ENCODE measurements at places on chromosomes 12 and 14. TPM values are rescaled to one million over a fixed set of nuclear protein-coding genes. Genes with fewer than 3 reads are reported as not detected.

DNA sequence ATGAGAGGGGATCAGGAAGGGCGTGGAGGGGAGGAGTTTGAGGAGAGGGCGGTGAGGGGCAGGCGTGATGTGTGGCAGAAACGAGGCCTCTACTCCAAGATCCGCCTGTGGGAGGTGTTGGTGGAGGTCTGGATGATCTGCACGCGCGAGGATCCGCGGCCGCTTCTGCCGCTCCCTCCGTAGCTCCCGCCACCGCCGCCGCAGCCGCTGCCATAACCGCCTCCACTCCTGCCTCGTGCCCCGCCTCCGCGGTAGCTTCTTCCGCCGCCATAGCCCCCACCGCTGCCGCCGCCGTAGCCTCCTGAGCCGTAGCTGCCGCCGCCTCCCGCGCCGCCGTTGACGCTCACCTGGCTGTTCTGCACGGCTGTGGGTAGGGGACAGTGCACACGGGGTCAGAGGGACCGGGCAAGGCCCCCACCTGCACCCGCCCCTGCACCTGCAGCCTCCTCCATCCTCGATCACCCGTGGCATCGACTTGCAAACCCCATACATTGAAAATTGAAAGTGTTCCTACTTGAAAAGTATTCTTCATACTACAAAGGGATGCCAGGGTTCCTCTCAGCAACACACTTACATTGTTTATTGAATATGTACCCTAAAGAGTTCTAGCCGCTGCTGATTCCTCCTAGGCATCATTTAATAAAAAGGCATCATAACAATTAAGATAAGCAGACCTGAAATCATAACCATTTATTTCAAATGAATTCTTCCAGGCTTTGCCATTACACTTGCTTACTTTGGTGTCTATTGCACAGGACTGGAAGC lies 11.1 kb upstream of the KRT1 start:
- peaks cover 26% of the 10 kb centered on the region for H3K4me1 ChIP-seq
- peak overlapping the region; percentile 50 for H3K4me3 ChIP-seq
- no peaks in the 10 kb centered on the region for H3K36me3 ChIP-seq
- H3K27me3 ChIP-seq = peaks cover 95% of the 10 kb centered on the region

GRCh38 chr14:23153851-23154796 lies 29.3 kb downstream of the SLC7A8 start:
- peaks cover 48% of the 10 kb centered on the region for H3K27me3 ChIP-seq
- H3K36me3 ChIP-seq = no peaks in the 10 kb centered on the region
- peak; percentile 47 for DNase-seq
- H3K27ac ChIP-seq = no peak overlapping the region
- no peaks in the 10 kb centered on the region for H3K4me1 ChIP-seq

GRCh38 chr14:52370406-52370935 lies 56.4 kb downstream of the PTGER2 start:
- peaks cover 6% of the 10 kb centered on the region for H3K27me3 ChIP-seq
- DNase-seq = no peak
- no peaks in the 10 kb centered on the region for H3K4me1 ChIP-seq
- H3K36me3 ChIP-seq = no peaks in the 10 kb centered on the region
- H3K4me3 ChIP-seq = no peak overlapping the region
- H3K27ac ChIP-seq = no peak overlapping the region

CLEC4C gene
- not detected for total RNA-seq

RAD51AP1 gene
- total RNA-seq = 42.8 TPM

DNA sequence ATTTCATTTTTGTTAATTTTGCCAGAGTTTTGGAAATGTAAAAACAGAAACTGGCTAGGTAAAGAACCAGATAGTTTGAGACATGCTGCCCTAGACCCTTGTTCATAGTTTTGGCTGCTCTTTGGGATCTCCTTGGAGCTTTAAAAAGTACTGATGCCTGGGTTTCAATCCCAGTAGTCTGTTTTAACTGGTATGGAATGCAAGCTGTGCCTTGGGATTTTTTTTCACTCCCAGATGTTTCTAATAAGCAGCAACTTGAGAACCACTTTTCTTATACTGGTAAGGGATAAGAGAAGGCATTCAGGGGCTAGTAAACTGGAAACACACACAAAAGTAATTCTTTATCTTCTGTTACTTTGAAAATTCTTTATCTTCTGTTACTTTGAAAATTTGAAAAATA lies 18.8 kb downstream of the SLC35F4 start:
- no peak overlapping the region for H3K4me3 ChIP-seq
- DNase-seq = no peak
- no peaks in the 10 kb centered on the region for H3K4me1 ChIP-seq
- H3K27ac ChIP-seq = no peak overlapping the region
- H3K36me3 ChIP-seq = no peaks in the 10 kb centered on the region
- peaks cover 44% of the 10 kb centered on the region for H3K27me3 ChIP-seq

- H3K36me3 ChIP-seq = peaks cover 43% of the 10 kb centered on the region
- H3K27ac ChIP-seq = peak overlapping the region; percentile 86
- H3K4me1 ChIP-seq = peaks cover 66% of the 10 kb centered on the region
- H3K4me3 ChIP-seq = peak overlapping the region; percentile 52
Observed at GRCh38 chr12:123991372-123991951, 18.4 kb downstream of the ZNF664 start.

DNA sequence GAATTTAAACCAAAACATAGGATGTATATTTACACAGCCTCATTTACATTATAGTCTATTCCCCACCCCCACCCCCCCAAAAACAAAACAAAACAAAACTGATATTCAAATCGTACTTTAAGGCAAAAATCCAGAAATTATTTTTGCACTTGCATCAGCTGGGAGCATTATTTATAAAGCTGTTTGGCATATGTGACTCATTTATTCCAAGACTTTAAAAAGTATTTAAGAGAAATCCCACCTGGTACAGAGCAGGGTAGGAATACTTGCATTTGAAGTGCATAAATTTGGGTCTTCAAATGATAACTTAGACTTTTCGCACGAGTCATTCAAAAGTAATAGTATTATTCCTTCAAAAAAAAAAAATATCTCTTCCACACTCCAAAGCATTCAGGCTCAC lies 1.1 kb downstream of the KLHL28 start:
- H3K36me3 ChIP-seq = peaks cover 6% of the 10 kb centered on the region
- H3K4me3 ChIP-seq = no peak overlapping the region
- H3K27me3 ChIP-seq = no peaks in the 10 kb centered on the region
- peaks cover 15% of the 10 kb centered on the region for H3K4me1 ChIP-seq
- DNase-seq = no peak

CDKN1B gene
- 37.7 TPM for total RNA-seq

GRCh38 chr12:124699909-124700308 lies 132.5 kb upstream of the NCOR2 start:
- H3K4me1 ChIP-seq = peaks cover 44% of the 10 kb centered on the region
- no peak for DNase-seq
- H3K36me3 ChIP-seq = peaks cover 1% of the 10 kb centered on the region
- H3K27me3 ChIP-seq = no peaks in the 10 kb centered on the region
- no peak overlapping the region for H3K27ac ChIP-seq

DNA sequence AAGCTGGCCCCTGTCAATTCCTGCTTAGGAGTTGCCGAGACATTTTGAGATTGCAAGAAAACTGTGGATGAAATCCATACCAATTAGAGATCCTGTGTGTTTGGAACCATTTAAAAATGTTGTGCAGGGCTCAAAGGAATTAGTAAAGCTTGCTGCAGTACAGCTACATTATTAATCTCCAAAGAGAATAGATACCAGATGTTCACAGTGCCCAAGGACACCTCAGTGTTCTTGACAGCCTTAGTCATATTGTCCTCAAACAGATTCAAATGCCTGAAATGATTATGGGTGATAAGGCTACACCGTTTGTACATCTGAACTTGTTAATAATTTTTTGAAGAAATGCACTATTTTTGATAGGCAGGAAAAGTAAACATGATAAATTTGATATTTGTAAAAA lies 164.6 kb downstream of the MSRB3 start:
- no peaks in the 10 kb centered on the region for H3K36me3 ChIP-seq
- no peak for DNase-seq
- H3K4me1 ChIP-seq = peaks cover 8% of the 10 kb centered on the region
- no peak overlapping the region for H3K4me3 ChIP-seq
- no peak overlapping the region for H3K27ac ChIP-seq
- H3K27me3 ChIP-seq = no peaks in the 10 kb centered on the region

- H3K4me3 ChIP-seq = no peak overlapping the region
- no peaks in the 10 kb centered on the region for H3K36me3 ChIP-seq
- DNase-seq = no peak
- no peaks in the 10 kb centered on the region for H3K4me1 ChIP-seq
- H3K27me3 ChIP-seq = no peaks in the 10 kb centered on the region
Observed at GRCh38 chr12:48286665-48287064, 64.1 kb downstream of the ZNF641 start.

DNA sequence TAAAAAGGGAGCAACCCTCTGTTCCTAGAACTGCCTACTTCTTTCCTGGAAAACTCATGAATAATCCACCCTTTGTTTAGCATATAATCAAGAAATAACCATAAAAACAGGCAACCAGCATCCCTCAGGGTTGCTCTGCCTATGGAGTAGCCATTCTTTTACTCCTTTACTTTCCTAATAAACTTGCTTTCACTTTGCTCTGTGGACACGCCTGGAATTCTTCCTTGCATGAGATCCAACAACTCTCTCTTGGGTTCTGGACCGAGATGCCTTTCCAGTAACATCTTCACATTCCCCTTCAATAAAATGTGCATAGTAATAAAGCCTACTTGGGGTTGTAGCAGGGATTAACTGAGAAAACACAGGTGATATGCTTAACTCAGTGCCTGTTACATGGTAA lies 286.4 kb upstream of the AMIGO2 start:
- no peak overlapping the region for H3K27ac ChIP-seq
- no peaks in the 10 kb centered on the region for H3K27me3 ChIP-seq
- peaks cover 7% of the 10 kb centered on the region for H3K4me1 ChIP-seq
- no peak overlapping the region for H3K4me3 ChIP-seq
- DNase-seq = no peak
- no peaks in the 10 kb centered on the region for H3K36me3 ChIP-seq

DNA sequence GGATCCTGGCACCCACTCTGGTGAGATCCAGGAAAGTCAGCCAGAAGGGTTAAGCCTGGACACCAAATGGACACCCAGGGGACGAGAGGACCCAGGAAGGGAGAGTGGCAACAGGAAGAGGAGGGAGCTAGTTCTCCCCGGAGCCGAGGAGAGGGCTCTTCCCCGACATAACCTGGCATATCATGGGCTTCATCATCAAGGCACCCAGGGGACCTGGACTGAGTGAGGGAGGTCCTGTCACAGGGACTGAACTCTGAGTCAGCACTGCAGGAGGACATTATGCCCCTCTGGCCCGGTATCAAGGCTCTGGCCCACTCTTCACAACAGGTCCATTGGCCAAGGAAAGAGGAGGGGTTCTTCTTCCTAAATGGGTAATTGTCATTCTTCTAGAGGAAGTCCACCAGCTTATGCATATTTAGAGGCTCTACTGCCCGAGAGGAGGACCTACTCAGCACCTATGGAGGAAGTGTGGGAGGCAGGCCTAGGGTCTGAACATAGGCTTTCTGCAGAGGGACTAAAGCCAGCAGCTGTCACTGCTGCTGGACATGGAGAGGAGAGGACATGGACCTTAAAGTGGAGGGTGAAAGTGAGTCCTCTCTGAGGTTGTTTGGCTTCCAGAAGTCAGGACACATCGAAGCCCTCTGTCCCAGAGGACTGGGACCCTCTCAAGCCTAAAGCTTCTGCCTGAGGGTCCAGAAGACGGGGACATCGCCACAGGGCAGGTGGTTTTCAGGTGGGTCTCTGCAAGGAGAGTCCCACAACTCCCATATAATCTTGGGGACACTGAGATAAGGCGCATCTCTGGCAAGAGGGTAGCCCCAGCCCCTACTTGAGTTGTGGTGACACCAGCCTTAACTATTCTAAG lies 18.6 kb downstream of the ISCA2 start:
- H3K4me1 ChIP-seq = no peaks in the 10 kb centered on the region
- no peaks in the 10 kb centered on the region for H3K36me3 ChIP-seq
- H3K27me3 ChIP-seq = peaks cover 26% of the 10 kb centered on the region
- DNase-seq = no peak
- H3K4me3 ChIP-seq = no peak overlapping the region

Data from Calu3 (cell line).